ENCODE measurements at places on chromosomes 1 and 21.

- DNase-seq, result no peak
Observed at GRCh38 chr1:8023995-8024313, 2.2 kb downstream of the ERRFI1 start.

DNA sequence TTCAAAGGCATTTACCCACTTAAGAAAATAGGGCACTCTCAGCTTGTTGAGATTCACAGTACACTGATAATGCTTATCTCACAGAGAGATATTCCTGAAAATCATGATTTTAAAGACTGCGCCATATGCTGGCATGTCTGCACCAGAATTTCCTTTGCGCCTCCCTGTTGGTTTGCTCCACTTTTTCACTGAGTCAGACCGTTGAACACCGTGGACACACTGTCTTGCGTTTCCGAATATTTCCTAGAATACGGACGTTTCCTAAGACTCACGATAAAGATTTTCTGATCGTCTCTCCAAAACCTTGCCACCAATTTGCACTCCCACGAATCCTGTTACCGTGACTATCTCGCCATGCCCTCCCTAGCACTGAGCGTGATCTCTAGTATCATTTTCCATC lies 497 bp upstream of the C1orf115 start:
- no peak for DNase-seq

GRCh38 chr1:64692911-64693310 lies 52.0 kb upstream of the RAVER2 start:
- no peak for DNase-seq

- no peak for DNase-seq
Observed at GRCh38 chr1:21490774-21491487, 18.3 kb upstream of the ALPL start.

DNA sequence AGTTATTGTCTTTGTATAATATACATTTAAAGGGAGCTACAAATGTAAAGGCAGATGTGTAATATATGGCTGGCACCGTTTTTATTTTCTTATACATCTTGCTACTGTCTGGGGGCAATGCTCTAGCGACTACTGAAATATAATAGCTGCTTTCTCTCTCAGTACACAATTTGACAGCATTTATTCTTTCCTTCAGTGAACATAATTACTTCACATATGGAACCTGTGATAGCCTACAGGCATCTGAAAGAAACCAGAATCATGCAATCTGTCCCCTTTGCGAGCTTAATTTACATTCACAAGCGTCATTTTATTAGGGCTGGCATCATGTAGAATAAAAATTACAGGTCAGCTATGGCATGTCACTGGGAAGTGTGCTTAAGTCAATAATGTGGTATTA lies 557.5 kb upstream of the PTBP2 start:
- DNase-seq, result no peak

DNA sequence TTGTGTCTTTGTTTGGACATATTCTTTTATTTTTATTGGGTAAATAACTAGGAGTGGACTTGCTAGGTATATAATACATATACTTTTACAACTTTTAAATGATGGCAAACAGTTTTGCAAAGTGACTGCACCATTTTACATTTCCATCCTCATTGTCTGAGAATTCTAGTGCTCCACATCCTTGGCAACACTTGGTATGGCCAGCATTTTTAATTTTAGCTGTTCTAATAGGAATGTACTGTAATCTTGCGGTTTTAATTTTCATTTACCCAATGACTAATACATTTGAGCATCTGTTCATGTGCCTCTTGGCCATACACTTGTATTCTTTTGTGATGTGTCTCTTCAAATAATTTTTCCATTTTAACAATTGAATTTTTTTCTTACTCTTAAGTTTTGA lies 37.0 kb upstream of the ATP6V1G3 start:
- no peak for DNase-seq

GRCh38 chr1:80639777-80640533 lies 1160.8 kb upstream of the ADGRL2 start:
- no peak for DNase-seq

- DNase-seq, result no peak
Observed at GRCh38 chr21:16020878-16021277, 291.1 kb downstream of the USP25 start.

DNA sequence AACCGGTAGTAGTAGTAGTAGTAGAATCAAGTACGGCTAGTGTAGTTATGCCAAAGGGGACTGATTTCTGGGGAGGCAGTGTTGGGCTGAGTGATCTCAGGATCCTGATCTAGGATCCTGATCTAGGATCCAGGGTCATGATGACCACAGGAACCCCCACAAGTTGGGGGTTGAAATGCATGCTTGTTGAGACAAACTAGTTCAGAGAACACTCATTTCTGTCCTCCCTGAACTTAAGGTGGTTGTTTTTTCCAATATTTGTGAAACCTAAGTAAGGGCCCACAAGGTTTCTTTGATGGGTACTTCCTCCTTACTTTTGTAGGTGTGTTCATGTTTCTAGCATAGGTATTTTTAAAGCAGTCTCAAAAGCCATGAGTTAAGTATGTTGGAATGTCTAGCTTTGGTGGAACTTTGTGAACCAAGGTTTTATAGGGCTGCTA lies 33.9 kb upstream of the PDC start:
- no peak for DNase-seq

GRCh38 chr1:38173848-38174247 lies 127.3 kb upstream of the POU3F1 start:
- DNase-seq, result no peak

- DNase-seq, result no peak
Observed at GRCh38 chr1:213327017-213327667, 276.1 kb downstream of the RPS6KC1 start.

DNA sequence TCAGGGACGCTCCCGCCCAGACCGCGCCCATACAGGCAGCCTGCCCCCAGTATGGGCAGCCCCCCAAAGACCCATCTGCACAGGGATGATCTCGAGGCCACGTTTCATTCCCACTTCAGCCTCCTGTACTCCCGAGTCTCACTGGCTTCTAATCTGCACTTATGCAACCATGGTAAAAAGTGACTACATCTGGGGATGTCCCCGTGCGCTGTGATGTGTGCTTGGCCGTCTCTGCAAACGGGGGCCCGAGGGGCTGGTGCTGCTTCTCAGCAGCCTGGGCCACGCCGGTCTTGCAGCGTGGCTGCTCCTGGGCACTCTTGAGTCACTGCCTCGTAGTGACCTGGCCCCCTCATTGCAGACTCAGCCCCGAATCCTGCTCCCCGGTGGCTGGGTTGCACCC lies 17.4 kb upstream of the PLCH2 start:
- DNase-seq, result no peak

- no peak for DNase-seq
Observed at GRCh38 chr1:171983584-171983983, 142.3 kb downstream of the DNM3 start.

GRCh38 chr1:11070876-11071275 lies 11.1 kb upstream of the SRM start:
- no peak for DNase-seq

DNA sequence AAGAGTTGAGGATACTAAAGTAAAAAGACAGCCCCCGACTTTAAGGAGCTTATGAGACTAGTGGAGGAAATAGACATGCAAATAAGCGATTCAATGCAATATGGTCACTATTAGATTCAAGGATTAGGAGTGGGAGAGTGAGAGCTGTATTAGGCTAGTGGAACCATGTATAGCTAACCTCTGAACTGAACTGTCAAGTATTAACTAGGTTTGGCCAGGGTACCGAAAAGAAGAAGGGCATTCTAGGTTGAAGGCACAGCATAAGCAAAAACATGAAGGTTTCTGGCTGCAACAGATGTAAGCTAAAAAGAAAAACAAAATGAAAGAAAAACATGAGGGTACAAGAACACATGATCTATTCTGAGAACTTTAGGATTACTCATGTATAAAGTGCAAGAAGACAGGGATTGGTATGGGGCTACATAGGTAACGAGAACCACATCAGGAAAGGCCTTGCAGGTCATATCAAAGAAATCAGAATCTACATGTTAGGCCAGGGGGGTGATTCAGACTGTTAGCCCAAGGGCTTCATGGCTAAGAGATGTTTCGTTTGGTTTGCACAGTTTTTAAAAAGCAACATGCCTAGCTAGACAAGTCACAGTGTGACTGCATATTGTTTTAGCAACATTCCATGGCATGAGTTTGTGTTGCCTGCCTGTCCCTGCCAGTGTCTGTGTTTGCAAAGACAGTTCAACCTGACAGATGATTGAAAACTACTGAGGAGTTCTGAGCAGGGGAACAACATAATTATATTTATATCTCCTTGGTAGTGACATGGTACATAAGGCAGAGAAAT lies 54.4 kb upstream of the HAO2 start:
- DNase-seq, result no peak

DNA sequence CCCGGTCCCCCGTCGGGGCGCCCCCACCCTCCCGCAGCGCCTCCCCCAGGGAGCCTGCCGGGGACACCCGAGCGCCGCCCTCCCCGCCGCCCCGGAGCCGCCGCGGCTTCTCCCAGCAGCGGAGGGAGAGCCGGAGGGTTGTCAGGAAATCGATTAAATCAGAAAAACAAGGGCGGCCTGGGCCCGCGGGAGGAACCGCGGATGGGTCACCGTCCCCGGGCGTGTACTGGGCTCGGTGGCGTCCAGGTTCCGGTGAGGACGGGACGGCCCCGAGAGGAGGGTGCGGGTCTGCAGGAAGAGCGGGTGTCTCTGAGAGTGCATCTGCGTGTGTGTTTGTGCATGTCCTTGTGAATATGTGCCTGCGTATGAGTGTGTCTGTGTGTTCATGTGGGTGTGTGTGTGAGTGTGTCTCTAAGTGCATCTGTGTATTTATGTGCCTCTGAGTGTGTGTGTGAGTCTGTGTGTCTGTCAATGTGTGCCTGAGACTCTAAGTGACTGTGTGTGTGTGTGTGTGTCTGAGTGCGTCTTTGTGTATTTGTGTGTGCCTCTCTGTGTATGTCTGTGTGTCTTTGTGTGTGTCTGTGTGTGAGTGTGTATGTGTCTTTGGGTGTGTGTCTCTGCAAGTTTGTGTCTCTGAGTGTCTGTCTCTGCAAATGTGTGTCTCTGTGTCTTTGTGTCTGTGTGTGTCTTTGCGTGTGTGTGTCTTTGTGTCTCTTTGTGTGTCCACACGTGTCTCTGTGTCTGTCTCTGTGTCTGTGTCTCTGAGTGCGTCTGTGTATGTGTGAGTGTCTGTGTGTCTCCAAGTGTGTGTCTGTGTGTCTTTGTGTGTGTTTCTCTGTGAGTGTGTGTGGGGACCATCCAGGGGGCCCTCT lies 1.1 kb downstream of the SPSB1 start:
- DNase-seq, result peak; percentile 22

DNA sequence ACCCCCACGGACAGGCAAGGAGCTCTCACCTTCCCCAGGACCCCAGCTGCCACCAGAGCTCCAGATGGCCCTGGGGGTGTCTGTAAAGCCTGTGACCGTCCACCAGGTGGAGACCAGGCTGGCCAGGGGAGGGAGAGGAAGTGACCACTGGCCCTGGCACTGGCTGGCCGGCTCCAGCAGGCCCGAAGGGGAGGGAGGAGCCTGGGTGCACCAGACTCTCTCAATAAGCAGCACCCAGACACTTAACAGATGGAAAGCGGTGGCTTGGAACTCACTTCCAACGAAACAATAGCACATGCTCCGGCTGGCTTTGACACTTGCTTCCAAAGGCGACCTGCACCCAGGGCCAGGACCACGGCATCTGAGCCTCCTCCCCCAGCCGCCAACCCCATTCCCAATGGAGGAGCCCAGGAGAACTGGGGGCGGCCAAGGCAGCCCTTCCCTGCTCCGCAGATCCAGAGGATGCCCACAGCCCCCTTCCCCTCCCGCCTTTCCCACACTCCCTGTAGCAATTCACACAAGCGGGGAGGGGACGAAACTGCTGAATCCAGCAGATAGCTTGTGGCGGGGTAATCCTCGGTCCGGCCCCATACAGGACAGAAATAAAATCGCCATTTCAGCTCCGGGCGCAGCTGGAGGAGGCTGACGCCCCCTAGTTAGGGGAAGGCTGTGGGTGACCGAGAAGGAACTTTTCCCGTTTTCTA lies 742 bp upstream of the PDE9A start:
- DNase-seq, result no peak

- no peak for DNase-seq
Observed at GRCh38 chr1:195960580-195960979, 647.7 kb downstream of the KCNT2 start.

GRCh38 chr21:26849428-26850115 lies 4.4 kb upstream of the ADAMTS1 start:
- DNase-seq, result no peak

DNA sequence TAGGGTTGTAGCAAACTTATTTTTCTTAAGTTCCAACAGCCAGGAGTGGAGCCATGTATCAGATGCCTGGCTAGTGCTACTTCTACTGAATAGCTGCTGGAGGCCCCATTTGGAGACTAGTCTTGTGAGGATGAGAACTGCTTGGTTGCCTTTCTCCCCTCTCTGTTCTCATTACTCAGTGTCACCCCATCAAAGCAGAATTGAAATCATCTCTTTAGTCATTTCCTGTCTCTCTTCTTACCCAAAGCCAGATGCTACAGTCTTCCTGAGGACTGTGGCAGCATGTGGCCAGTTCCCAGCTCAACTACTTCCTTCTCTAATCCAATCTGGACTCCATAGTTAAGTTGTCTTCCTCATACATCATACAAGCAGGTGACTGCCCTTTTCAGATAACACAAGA lies 197.5 kb downstream of the BRINP2 start:
- DNase-seq, result no peak

DNA sequence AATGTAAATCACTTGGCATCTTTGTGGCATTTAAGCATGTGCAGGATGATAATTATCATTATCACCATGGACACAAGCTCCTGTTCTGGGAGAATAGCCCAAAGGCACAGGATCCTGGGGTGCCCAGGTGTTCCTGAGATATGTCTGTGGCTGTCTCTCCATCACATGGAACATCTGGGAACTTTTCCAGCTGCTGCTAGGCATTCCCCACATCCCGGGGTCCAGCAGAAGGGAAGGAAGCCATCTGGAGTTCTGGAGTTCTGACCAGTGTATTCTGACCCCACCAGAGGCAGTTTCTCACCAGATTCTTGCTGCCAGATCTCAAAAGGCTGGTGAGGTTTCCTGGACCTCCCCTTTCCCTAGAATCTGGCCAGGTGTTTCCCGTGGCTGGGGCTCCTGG lies 259.7 kb upstream of the VAMP3 start:
- no peak for DNase-seq

DNA sequence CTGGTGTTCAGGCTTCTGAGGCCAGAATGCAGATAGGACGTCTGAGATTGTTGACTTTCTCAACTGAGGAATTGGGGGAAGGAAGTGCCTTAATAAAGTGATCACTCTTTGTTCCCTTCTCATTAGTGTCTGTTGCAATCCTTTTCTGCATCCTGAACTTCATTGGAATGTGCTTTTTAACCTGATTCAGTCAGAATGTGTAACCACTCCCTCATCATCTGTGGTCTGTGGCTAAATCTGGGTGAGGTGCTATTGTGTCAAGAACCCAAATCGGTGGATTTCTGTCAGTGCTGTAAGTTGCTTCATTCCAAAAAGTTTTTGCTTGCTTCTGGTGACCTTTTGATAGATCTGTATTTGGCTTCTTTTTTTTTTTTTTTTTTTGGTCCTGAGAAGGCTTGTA lies 38.2 kb downstream of the ARID1A start:
- DNase-seq, result no peak

DNA sequence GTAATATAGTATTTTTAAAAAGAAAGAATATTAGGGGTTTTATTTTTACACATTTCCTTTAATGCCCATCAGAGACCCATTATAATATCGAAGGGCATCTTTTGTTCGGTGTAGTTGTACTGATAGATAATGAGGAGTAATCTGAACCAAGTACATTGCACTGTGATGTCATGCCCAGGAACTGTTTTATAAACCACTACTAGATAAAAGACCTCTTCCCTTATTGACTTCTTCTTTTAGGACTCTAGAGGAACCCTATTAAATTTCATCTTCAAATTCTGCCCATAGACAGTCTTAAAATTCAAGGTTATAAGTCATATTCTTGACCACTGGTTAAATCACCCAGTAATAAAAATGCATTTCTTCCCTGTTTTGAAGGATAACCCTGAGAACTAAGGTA lies 206.5 kb downstream of the NRIP1 start:
- no peak for DNase-seq
